ENCODE measurements at places on chromosomes 1 and 21. TPM values are rescaled to one million over a fixed set of nuclear protein-coding genes. Genes with fewer than 3 reads are reported as not detected.

Gene PLPP3
- total RNA-seq = 30.8 TPM

DNA sequence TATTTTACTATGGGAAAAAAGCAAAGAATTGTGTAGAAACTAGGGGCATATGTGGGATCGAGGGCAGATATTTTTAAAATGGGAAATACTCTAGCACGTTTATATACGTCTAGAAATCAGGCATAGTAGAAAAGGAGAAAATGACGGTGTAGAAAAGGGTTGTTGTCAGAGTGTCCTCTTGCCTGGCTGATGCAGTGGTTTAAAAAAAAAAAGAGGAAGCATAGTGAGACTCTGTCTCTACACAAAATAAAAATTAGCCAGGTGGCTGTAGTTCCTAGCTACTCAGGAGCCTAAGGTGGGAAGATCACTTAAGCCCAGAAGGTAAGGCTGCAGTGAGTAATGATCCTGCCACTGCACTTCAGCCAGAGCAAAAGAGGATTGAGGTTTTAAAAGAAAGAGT lies 64.7 kb upstream of the LRRC7 start:
- no peak overlapping the region for H3K27ac ChIP-seq
- H3K36me3 ChIP-seq = no peaks in the 10 kb centered on the region
- no peaks in the 10 kb centered on the region for H3K27me3 ChIP-seq
- H3K4me1 ChIP-seq = no peaks in the 10 kb centered on the region

GRCh38 chr1:209383422-209383821 lies 200.1 kb upstream of the CAMK1G start:
- no peak overlapping the region for H3K4me3 ChIP-seq
- no peaks in the 10 kb centered on the region for H3K36me3 ChIP-seq
- H3K27me3 ChIP-seq = no peaks in the 10 kb centered on the region
- peak overlapping the region; percentile 48 for H3K27ac ChIP-seq
- no peaks in the 10 kb centered on the region for H3K4me1 ChIP-seq

Gene PPCS
- total RNA-seq = 49.8 TPM

- DNase-seq = no peak
- peaks cover 28% of the 10 kb centered on the region for H3K27me3 ChIP-seq
- H3K36me3 ChIP-seq = no peaks in the 10 kb centered on the region
- H3K27ac ChIP-seq = no peak overlapping the region
Observed at GRCh38 chr1:200741551-200742207, 3.0 kb downstream of the CAMSAP2 start.

Gene A3GALT2
- total RNA-seq = not detected

DNA sequence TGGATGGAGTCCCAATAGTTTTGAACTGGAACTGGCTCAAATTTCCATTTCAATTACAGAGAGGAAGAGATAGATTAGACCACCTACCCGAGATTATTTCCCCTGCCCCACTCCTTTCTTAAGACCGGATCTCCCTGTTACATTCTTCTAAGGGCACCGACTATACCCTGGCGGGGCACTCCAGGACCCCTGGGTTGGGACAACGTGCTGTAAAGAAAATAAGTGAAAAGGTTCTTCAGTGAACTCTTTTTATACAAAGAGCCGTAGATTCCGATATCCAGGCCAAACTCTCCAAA lies 6.7 kb downstream of the NR5A2 start:
- no peaks in the 10 kb centered on the region for H3K36me3 ChIP-seq
- no peak for DNase-seq
- peaks cover 100% of the 10 kb centered on the region for H3K27me3 ChIP-seq
- peaks cover 31% of the 10 kb centered on the region for H3K4me1 ChIP-seq
- H3K4me3 ChIP-seq = no peak overlapping the region
- H3K27ac ChIP-seq = no peak overlapping the region

Gene CLCA1
- total RNA-seq = 0.14 TPM

Gene OR2T2
- total RNA-seq = not detected

Gene PTGFRN
- total RNA-seq = 19.7 TPM

Gene OLFML3
- total RNA-seq = 16.3 TPM

DNA sequence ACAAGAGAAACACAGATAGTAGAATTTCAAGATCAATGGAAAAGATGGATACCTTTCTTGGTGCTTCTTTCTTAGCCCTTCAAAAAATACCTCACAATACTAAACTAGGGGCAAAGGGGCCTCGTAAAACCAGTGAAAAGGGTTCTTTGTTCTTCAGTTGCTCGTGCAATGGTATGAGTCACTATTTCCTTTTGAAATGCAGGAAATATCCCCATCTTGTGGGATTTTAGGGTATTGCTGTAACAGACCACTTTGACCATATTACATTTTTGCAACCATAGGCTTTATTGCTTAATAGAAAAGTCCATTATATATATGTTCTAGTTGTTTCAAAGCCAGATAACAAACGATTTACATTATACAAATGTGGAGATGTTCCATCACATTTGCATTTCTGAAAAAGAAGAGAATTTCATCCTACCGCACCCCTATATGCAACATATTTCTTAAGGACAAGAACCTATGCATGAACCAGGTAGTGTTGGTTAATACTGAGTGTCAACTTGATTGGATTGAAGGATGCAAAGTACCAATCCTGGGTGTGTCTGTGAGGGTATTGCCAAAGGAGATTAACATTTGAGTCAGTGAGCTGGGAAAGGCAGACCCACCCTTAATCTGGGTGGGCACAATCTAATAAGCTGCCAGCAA lies 88.6 kb upstream of the PKN2 start:
- no peak for DNase-seq
- H3K4me3 ChIP-seq = no peak overlapping the region
- H3K4me1 ChIP-seq = no peaks in the 10 kb centered on the region
- H3K27ac ChIP-seq = no peak overlapping the region
- H3K36me3 ChIP-seq = no peaks in the 10 kb centered on the region

Gene ATXN7L2
- 5.4 TPM for total RNA-seq

DNA sequence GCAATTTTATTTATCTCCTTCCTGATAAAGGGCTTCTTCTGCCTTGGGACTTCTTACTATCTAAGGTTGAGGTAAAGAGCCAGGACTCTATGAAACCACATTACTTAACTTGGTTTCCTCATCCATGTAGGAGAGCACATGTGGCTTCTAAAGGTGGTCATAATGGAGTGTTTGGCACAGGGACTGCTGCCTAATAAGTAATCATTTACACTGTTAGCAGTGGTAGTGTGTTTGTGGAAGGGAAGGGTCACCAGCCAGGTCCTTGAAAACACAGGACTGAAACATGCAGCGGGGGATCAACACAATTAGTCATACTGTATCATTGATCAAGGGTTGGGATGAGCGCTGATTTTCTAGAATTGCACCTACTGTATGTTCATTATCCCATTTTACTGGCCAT lies 59.6 kb downstream of the UCK2 start:
- H3K36me3 ChIP-seq = peaks cover 2% of the 10 kb centered on the region
- H3K27ac ChIP-seq = no peak overlapping the region
- no peak for DNase-seq
- H3K4me3 ChIP-seq = no peak overlapping the region

Gene ACADM
- total RNA-seq = 76.5 TPM

Gene PLPPR4
- 0.42 TPM for total RNA-seq

GRCh38 chr1:116751146-116751545 lies 3.1 kb upstream of the CD2 start:
- peaks cover 15% of the 10 kb centered on the region for H3K4me1 ChIP-seq
- H3K4me3 ChIP-seq = no peak overlapping the region
- DNase-seq = no peak
- H3K27ac ChIP-seq = peak overlapping the region; percentile 73

- H3K4me1 ChIP-seq = no peaks in the 10 kb centered on the region
- no peak overlapping the region for H3K4me3 ChIP-seq
- H3K27ac ChIP-seq = no peak overlapping the region
- no peak for DNase-seq
Observed at GRCh38 chr1:225259542-225259941, 168.3 kb downstream of the LBR start.

Gene GJB5
- 1.7 TPM for total RNA-seq

GRCh38 chr1:212752934-212753497 lies 38.6 kb downstream of the NSL1 start:
- no peak for DNase-seq
- no peaks in the 10 kb centered on the region for H3K27me3 ChIP-seq
- H3K27ac ChIP-seq = peak overlapping the region; percentile 38
- peaks cover 6% of the 10 kb centered on the region for H3K36me3 ChIP-seq
- H3K4me1 ChIP-seq = peaks cover 24% of the 10 kb centered on the region

DNA sequence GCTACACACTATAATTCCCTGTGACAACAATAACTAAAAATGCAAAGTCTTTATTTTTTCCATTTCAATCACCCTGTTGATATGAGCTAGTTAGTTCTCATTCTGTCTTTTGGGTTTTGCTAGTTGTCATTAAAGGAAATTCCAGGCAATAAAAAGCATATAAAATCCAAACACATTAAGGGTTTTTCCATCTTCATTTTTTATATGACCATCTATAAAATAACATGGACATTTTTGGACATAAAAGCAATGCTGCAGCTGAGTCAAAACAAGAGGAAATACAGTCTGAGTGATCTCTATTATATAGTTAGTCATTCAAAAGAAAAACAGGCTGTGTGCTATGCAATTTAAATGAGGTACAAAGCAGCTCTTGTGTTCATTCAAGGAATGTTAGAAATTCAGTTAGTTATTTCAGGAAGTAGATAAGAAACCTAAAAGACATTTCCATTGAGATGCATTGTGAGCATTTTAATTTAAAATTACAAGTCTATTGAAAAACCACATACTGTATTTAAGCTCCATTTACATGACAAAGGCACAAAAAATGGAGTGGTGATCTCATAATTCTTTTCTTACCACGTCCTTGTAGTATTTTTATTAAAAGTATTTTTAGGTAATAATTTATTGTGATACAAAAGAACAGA lies 67.3 kb upstream of the BCL10 start:
- no peak for DNase-seq
- no peak overlapping the region for H3K4me3 ChIP-seq
- H3K4me1 ChIP-seq = no peaks in the 10 kb centered on the region
- no peaks in the 10 kb centered on the region for H3K27me3 ChIP-seq
- H3K36me3 ChIP-seq = no peaks in the 10 kb centered on the region

Gene PCNX2
- 10.0 TPM for total RNA-seq

DNA sequence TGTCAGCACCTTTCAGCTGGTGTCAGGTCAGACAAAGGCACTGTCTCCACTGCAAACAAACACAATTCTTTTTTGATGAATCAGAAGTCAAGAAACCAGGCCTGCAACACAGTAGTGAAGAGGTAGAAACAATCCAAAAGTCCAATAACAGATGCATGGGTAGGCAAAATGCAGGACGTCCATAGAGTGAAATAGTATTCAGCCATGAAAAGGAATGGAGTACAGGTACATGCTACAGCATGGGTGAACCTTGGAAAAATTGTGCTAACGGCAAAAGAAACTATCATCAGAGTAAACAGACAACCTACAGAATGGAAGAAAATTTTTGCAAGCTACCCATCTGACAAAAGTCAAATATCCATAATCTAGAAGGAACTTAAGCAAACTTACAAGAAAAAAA lies 26.2 kb upstream of the ZBTB21 start:
- no peak overlapping the region for H3K27ac ChIP-seq
- H3K4me1 ChIP-seq = peaks cover 23% of the 10 kb centered on the region
- H3K36me3 ChIP-seq = no peaks in the 10 kb centered on the region
- H3K27me3 ChIP-seq = no peaks in the 10 kb centered on the region
- H3K4me3 ChIP-seq = no peak overlapping the region
- no peak for DNase-seq

DNA sequence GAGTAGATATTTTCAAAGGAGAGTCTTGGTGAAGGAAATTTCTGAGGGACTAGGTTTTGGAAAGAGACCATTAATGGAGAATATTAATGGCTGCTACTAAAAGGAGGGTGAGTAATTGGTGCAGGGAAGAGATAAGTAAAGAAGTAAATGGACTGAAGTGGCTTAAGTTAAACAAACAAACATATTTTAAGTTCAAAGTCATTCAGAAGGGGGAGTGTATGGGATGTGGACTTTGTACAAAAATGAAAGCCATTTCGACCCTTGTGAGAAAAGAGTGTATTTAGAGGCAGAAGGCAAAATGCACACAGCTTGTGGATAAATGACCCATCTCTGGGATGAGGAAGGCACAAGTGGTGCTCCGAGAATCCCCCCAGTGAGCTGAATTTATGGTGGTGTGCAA lies 171.7 kb downstream of the BACH1 start:
- H3K4me1 ChIP-seq = no peaks in the 10 kb centered on the region
- no peaks in the 10 kb centered on the region for H3K36me3 ChIP-seq
- DNase-seq = no peak
- H3K27ac ChIP-seq = no peak overlapping the region
- no peak overlapping the region for H3K4me3 ChIP-seq

All from thymus (tissue), 14 donors.